Fibroblast of upper back skin (primary cell): ENCODE measurements at places on chromosomes 2 and 18.

DNA sequence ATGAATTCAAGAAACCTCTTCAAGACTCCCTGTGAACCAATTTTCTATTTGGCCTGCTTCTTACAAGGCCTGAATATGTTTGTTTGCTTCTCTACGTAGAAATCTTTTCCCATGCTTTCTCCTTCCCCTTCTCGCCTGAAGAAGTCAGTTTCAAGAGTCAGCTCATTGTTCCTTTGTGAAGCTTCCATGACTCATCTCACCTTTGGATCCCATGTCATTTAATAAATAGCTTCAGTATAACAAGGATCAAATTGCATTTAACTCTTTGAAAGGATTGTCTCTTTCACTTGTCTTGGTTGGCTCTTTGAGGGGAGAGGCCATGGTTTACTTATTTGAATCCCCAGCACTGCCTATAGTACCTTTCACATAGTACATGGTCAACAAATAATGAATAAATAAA is 28.4 kb downstream of the CPS1 start:
- DNase-seq, result no peak

DNA sequence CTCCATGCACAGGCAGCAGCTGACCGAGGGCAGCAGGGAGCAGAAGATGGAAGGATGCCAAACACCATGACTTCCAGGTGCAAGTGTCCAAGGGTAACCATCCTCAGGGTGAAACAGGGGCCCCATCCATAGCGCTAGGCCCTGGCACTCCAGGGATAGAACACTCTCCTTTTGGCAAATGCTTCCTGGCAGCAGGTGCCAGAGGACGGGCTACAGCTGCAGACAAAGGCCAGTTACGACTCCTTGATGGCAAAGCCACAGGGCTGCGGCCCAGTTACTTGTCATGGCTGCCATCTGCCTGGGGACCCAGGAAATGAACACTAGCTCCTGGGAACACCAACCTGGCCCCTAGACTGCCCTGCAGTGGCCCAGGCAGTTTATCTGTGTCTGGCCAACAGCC is 178.8 kb downstream of the TMEM163 start:
- no peak for DNase-seq

- no peak for DNase-seq
Measured at GRCh38 chr18:46570666-46571065, 86.4 kb downstream of the LOXHD1 start.

DNA sequence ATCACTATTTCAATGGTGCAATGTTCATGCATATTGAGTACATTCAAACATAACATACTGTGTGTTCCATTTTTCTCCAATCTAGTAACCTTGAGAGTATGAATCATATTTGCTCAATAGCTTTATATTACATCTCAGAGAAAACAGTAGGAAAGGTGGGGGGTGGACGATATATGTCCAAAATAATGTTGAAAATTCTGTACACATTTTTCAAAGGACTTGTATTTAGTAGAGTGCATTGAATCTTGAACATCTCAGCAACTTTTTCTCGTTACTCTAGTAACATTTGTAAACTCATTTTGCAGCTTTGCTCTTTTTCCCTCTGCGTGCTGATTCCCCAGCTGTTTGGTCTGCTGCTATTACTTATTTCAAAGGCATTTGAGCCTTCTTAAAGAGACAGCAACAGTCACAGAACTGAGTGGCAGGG is 1487.0 kb downstream of the LRP1B start:
- DNase-seq, result peak; percentile 56

- DNase-seq, result no peak
Measured at GRCh38 chr2:55025627-55026026, 24.6 kb downstream of the RTN4 start.

DNA sequence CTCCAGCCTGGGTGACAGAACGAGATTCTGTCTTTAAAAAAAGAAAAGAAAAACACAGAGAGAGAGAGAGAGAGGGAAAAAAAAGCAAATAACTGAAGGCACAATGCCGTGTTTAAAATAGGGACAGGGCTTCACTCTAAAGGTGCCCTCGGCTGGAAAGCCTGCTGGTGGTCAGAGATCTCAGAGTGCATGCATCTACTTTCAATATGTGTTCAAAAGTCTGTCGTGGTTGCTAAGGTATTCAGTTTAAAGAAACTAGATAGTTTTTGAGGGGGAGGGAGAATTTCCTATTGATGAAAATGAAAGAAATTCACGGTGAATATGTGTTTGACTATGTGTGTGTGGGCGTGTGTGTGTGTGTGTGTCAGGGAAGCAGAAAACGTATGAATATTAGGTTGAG is 11.0 kb upstream of the CBLN2 start:
- no peak for DNase-seq

DNA sequence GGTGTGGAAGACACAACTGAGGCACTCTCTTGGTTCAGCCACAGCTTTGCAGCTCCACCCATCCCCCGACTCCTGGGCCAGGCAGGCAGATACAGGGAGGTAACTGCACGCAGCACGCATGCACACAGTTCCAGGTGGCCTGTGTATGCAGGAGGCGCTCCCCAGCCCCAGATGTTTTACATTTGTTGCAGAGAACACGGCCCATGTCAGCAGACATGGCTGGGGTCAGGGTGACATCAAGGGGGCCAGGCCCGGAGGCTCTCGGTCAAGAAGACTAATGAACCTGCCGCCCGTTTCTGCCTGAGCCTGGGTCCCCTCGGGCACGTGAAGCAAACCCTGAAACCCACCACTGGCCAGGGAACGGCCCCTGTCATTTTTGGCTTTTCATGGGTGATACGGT is 57.3 kb downstream of the TWIST2 start:
- no peak for DNase-seq

DNA sequence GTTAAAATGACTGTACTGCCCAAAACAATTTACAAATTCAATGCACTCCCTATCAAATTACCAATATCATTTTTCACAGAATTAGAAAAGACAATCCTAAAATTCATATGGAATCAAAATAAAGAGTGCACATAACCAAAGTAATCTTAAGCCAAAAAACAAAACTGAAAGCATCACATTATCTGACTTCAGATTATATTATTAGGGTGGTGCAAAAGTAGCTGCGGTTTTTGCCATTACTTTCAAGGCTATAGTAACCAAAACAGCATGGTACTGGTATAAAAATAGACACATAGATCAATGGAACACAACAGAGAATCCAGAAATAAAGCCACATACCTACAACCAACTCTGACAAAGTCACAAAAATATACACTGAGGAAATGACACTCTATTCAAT is 396.6 kb downstream of the EIPR1 start:
- DNase-seq, result no peak

- no peak for DNase-seq
Measured at GRCh38 chr2:234430871-234431270, 66.0 kb downstream of the ARL4C start.

DNA sequence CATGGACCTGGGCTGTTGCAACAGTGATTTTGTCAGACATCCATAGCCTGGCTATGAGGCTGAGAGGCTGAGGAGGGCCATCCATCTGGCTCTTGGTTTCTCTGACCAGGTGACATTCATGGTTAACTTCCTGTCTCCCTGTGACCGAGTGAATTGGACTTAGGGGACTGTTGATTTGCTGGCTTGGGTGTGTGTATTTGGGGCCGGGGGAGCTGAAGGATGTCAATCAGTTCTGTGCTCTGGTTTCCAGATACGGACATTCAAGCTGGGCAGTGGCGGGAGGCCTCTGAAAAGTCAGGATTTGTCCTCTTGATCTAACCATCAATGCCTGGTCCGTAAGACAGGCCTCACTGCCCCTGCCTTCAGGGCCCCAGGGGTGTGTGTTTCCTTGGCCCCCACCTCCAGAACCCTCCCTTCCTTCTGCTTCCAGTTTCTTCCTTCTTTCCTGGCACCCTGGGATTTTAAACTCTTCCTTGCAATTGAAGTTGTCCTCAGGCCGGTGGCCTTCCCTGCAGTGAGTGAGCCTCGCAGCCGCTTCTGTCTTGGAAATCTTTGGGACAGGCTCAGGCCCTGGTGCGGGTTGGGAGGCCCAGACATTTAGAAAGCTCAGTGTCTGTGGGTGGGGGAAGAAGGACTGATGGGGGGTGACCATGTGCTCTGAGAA is 54.7 kb upstream of the HAAO start:
- DNase-seq, result no peak

DNA sequence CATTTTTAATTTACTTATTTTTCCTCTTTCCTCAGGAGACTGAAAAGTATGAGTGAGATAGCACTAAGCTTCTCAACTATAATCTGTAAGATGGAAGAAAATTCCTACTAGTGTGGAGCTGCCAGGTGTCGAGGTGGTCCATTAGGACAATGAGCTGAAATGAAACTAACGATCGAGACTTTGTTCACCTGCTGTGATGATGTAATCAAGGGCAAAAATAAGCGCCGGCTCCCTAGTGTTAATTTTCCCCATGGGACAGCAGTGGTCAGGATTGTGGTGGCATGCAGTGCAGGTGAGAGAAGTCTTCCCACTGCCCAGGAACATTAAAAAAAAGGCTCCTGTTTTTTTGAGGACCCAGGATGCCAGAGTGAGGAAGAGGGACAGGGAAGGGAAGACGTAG is 859.1 kb upstream of the GCFC2 start:
- DNase-seq, result no peak
